Left ventricle myocardium inferior (tissue), 1 donor: ENCODE measurements at places on chromosomes 3 and 15.

- H3K4me3 ChIP-seq, result no peak overlapping the region
- peak overlapping the region; percentile 79 for H3K27ac ChIP-seq
- no peaks in the 10 kb centered on the region for H3K36me3 ChIP-seq
- peaks cover 3% of the 10 kb centered on the region for H3K27me3 ChIP-seq
- DNase-seq, result no peak
These were observed 275.9 kb upstream of the NR2F2 start for GRCh38 chr15:96054621-96055020.

- H3K27ac ChIP-seq, result peak overlapping the region; percentile 16
- peaks cover 38% of the 10 kb centered on the region for H3K36me3 ChIP-seq
- DNase-seq, result no peak
- no peaks in the 10 kb centered on the region for H3K27me3 ChIP-seq
- H3K4me3 ChIP-seq, result no peak overlapping the region
- H3K4me1 ChIP-seq, result peaks cover 52% of the 10 kb centered on the region
These were observed 72.3 kb downstream of the ITGB5 start for GRCh38 chr3:124814620-124815421.

- H3K4me1 ChIP-seq, result peaks cover 54% of the 10 kb centered on the region
- peak overlapping the region; percentile 29 for H3K27ac ChIP-seq
- no peak for DNase-seq
These were observed 17.1 kb downstream of the SNX1 start for GRCh38 chr15:64112904-64113303.

GRCh38 chr15:84818261-84819131 lies 1.3 kb downstream of the ALPK3 start:
- no peak for DNase-seq
- H3K4me1 ChIP-seq, result peaks cover 74% of the 10 kb centered on the region
- H3K27me3 ChIP-seq, result no peaks in the 10 kb centered on the region
- H3K36me3 ChIP-seq, result no peaks in the 10 kb centered on the region

DNA sequence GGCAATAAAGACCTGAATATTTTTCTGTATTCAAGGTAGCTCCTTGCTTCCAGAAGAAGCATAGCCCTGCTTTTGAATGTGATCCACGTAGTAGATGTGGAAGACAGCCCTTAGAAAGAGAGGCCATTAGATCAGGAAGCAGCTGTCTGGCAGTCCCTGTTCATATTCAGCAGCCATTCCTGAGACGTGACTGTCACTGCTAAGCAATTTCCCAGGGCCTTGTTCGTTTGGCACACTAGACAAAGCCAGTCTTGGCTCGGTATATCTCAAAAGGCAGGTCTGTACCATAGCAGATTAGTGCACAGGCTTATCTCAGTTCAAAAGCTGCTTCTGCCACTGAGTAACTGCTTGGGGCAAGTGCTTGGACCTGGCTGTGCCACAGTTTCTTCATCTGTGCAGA lies 287.8 kb upstream of the MCTP2 start:
- H3K4me1 ChIP-seq, result no peaks in the 10 kb centered on the region
- H3K27me3 ChIP-seq, result peaks cover 13% of the 10 kb centered on the region
- H3K36me3 ChIP-seq, result no peaks in the 10 kb centered on the region
- no peak for DNase-seq
- peak overlapping the region; percentile 6 for H3K27ac ChIP-seq
- no peak overlapping the region for H3K4me3 ChIP-seq

DNA sequence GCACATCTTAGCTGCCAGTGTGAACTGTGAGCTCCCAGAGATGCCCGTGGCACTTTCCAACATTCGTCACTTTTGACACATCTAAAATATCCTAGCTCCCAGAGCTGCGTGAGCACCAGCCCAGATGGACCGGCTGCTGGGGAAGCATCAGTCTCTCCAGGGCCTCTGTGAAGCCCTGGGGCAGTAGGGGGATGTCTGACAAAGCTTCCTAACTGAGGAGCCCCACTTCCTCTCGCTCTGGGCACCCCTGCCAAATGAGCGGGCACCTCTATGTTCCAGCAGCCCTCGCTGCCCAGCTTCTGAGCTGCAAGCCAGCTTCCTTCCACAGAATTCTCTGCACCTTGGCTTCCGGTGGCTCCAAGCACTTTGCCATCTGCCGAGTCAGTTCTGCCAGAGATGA lies 91.1 kb downstream of the LIPC start:
- no peaks in the 10 kb centered on the region for H3K27me3 ChIP-seq
- no peaks in the 10 kb centered on the region for H3K36me3 ChIP-seq
- H3K4me1 ChIP-seq, result peaks cover 75% of the 10 kb centered on the region

DNA sequence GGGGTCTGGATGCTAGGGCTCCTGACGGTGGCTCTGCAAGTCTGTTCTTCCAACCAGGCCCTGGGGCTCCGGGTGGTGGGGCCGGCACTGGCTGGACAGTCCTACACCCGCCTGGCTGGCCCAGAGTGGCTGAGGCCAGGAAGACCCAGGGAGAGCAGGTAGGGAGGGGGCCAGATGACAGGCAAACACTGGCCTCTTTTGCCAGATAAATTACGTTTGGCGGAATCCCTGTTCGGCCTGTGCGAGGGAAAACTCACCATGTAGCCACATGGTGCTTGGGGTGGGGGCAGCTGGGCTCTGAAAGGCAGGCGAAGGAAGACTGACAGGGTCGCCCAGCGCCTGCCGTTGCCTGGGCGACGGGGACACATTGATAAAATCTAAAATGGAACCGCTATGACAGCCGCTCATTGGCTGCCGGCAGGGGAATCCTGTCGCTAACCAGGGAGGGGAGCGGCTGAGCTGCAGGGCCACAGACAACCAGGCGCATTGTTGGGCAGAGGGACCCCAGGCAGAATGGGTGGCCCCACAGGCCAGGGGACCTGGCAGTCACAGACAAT lies 30.4 kb downstream of the IQSEC1 start:
- no peak for DNase-seq
- no peak overlapping the region for H3K27ac ChIP-seq

DNA sequence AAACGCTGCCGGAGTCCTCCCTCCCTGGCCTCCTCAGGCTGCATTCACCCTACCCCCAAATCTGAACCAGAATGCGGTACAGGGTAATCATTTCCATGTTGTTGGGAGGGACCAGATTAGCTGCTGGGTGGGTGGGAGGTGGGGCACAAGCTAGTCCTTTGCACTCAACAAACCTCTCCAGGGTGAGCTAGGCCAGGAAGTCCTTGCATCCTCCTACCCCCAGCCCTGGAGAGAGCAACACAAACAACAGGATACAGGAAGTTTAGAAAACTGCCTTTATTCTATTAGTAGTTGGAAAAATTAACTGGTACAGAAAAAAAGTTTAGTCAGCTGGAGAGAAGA lies 702 bp upstream of the GPX1 start:
- no peak for DNase-seq
- H3K4me3 ChIP-seq, result peak overlapping the region; percentile 80
- peaks cover 47% of the 10 kb centered on the region for H3K4me1 ChIP-seq
- H3K27me3 ChIP-seq, result no peaks in the 10 kb centered on the region
- peaks cover 66% of the 10 kb centered on the region for H3K36me3 ChIP-seq

DNA sequence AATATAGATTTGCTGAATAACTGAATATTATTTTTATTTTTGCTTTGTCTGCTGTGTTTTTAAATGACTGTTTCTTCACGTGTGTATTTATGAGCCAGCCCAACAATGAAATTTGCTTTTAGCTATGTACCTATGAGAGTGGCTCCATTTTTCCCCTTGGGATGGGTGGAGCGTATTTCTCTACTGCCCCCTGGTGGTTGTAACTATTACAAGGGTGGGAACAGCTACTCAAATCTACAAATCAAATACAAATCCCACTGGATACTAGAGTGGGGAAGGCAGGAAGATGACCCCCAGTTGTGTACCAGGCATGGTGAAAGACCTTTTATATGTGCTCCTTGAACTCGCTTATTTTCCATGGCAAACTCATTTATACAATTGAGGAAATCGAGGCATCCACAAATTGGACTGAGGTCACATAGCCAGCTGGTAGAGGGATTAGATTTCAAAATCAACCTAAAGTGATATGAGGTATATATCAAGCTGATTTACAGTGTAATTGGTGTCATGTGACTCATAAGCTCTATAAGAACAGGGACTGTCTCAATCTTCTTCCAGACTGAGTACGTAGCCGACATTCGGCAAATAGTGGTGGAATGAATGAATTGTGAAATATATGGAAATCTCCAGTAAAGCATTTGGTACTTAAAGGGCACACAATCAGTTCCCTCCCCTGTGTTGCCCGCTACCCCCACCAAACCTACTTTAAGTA lies 69.5 kb upstream of the VEPH1 start:
- H3K36me3 ChIP-seq, result no peaks in the 10 kb centered on the region
- DNase-seq, result no peak
- H3K4me3 ChIP-seq, result no peak overlapping the region
- no peaks in the 10 kb centered on the region for H3K27me3 ChIP-seq
- no peak overlapping the region for H3K27ac ChIP-seq

GRCh38 chr15:25236143-25236860 lies 202.5 kb downstream of the UBE3A start:
- no peaks in the 10 kb centered on the region for H3K4me1 ChIP-seq
- no peak for DNase-seq
- H3K36me3 ChIP-seq, result no peaks in the 10 kb centered on the region
- no peaks in the 10 kb centered on the region for H3K27me3 ChIP-seq

GRCh38 chr3:107264888-107265287 lies 112.4 kb upstream of the CCDC54 start:
- peaks cover 6% of the 10 kb centered on the region for H3K4me1 ChIP-seq
- DNase-seq, result no peak
- H3K36me3 ChIP-seq, result no peaks in the 10 kb centered on the region
- H3K27me3 ChIP-seq, result no peaks in the 10 kb centered on the region
- H3K4me3 ChIP-seq, result no peak overlapping the region
- peak overlapping the region; percentile 64 for H3K27ac ChIP-seq

- H3K27me3 ChIP-seq, result no peaks in the 10 kb centered on the region
- no peak overlapping the region for H3K4me3 ChIP-seq
- no peak overlapping the region for H3K27ac ChIP-seq
- no peaks in the 10 kb centered on the region for H3K36me3 ChIP-seq
- no peak for DNase-seq
These were observed 65.8 kb downstream of the PEAK1 start for GRCh38 chr15:77354063-77354462.

DNA sequence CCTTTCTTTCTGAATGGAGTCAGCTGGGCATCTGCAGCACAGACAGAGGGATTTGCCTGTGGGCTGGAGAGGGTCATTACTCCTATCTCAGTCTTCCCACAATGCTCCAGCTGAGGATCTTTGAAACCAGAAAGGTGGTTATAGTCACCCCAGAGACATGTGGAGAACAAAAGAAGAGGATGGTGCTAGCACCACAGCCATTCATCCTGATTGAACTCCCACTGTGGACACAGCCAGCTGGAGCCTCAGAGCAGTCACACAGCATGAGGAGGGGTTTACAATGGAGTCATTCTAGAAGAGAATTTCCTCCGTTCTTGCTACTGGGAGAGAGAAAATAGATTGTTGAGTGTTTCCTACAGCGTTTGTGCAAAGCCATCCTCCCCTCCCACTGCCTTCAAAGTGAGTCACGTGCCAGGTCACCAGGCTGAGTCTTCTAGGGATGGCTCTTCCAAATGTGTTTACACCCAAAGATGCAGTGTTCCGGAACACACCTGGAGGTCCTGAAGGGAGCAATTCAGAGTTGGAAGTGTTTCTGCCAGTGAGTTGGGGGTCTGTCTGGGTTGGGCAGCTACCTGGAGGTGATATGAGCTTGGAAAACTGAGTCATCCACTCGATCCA lies 18.9 kb upstream of the GREM1 start:
- no peaks in the 10 kb centered on the region for H3K36me3 ChIP-seq
- H3K4me1 ChIP-seq, result no peaks in the 10 kb centered on the region
- no peak for DNase-seq
- H3K4me3 ChIP-seq, result no peak overlapping the region
- H3K27me3 ChIP-seq, result peaks cover 28% of the 10 kb centered on the region
